ENCODE measurements at places on chromosomes 4 and X. TPM values are rescaled to one million over a fixed set of nuclear protein-coding genes. Genes with fewer than 3 reads are reported as not detected.

DNA sequence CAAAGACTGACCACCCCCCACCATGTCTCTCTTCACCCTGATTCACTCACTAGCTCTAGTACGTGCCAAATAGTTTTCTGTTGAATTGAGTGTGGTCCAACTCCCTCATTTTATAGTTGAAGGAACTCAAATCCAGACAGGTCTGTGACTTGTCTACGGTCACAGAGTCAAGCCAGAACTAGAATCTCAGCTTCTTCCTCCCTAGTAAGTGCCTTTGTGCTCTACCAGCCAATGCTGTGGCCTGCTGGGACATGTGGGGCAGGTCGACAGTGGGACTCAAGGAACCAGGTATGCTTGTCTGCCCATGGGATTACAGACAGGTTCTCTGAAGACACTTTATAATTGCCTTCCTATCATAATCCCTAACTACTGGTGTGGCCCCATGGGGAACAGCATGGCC lies 108.6 kb upstream of the CPEB2 start:
- H3K4me3 ChIP-seq, result no peak overlapping the region
- no peaks in the 10 kb centered on the region for H3K36me3 ChIP-seq
- H3K4me1 ChIP-seq, result no peaks in the 10 kb centered on the region

GRCh38 chr4:98544818-98545414 lies 113.5 kb downstream of the TSPAN5 start:
- H3K4me3 ChIP-seq, result no peak overlapping the region
- H3K27ac ChIP-seq, result no peak overlapping the region
- no peaks in the 10 kb centered on the region for H3K36me3 ChIP-seq
- H3K27me3 ChIP-seq, result no peaks in the 10 kb centered on the region
- no peak for DNase-seq

GRCh38 chr4:20487446-20487845 lies 212.8 kb upstream of the PACRGL start:
- peaks cover 7% of the 10 kb centered on the region for H3K36me3 ChIP-seq
- no peaks in the 10 kb centered on the region for H3K27me3 ChIP-seq

GRCh38 chr4:87354168-87355102 lies 31.8 kb upstream of the HSD17B13 start:
- no peak overlapping the region for H3K4me3 ChIP-seq
- no peak overlapping the region for H3K27ac ChIP-seq
- no peaks in the 10 kb centered on the region for H3K27me3 ChIP-seq
- no peaks in the 10 kb centered on the region for H3K4me1 ChIP-seq

KDR gene
- not detected for total RNA-seq
